GM13977 (cell line): ENCODE measurements at places on chromosomes 7 and 10.

DNA sequence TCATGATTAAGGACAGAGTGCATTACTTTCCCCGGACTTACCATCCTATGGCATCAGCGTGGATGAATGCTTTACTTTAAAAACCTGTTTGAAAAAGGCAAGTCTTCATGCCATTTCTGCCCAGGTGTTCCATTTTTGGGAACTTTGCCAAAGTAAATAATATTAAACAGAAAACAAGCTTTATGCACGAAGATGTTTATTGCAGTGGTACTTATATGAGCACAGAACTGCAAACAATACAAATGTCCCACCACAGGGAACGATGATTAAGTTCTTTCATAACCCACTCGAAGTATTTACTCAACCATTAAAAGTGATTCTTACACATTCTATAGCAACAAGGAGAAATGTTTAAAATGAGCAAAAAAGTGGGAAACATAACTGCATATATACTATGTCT lies 109.7 kb upstream of the GDF10 start:
- no peak for DNase-seq

- no peak for DNase-seq
These were observed 46.9 kb upstream of the SFMBT2 start for GRCh38 chr10:7457478-7458316.

GRCh38 chr7:69105092-69105491 lies 493.2 kb upstream of the AUTS2 start:
- DNase-seq: no peak

DNA sequence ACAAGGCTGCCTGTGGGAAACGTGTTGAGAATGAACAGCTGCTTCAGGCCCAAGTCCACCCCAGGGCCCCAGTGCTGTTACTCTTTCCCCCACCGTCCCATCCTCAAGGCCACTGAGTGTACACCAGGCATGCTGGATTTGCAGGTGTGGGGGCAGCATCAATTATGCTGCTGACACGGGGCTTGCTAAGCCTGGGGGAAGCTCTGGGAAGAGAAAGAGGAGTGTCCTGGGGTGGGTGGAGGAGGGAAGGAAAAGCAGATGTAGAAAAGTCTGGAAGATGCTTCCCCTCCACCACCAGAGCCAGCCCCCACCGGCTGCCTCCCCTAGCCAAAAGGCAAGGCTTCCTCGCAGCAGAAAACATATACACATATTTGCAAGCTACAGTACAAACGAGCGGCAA lies 153.9 kb downstream of the CDH23 start:
- DNase-seq: no peak

DNA sequence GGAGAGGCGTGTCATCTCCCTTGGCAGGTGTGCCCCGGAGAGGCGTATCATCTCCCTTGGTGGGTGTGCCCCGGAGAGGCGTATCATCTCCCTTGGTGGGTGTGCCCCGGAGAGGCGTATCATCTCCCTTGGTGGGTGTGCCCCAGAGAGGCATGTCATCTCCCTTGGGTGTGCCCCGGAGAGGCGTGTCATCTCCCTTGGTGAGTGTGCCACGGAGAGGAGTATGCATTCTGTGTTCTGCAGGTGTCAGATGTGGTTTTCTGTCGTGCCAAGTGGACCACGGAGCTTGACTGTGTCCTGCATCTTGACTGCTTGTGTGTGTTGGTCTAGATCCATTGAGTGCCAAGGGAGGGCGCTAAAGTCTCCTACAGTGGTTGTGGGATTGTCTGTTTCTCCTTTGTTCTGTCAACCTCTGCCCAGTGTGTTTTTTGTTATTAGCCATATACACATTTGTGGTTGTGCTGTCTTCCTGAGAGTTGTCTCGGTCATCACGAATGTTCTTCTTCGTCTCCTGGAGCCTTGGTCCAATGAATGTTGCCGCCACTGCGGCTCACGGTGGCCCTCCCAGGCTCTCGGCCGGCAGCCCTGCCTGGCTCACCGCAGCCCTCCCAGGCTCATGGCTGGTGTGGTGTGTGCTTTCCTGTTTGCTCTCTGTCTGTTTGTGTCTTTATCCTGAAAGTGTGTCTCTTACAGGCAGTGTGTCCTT lies 96.8 kb downstream of the INPP5A start:
- no peak for DNase-seq

DNA sequence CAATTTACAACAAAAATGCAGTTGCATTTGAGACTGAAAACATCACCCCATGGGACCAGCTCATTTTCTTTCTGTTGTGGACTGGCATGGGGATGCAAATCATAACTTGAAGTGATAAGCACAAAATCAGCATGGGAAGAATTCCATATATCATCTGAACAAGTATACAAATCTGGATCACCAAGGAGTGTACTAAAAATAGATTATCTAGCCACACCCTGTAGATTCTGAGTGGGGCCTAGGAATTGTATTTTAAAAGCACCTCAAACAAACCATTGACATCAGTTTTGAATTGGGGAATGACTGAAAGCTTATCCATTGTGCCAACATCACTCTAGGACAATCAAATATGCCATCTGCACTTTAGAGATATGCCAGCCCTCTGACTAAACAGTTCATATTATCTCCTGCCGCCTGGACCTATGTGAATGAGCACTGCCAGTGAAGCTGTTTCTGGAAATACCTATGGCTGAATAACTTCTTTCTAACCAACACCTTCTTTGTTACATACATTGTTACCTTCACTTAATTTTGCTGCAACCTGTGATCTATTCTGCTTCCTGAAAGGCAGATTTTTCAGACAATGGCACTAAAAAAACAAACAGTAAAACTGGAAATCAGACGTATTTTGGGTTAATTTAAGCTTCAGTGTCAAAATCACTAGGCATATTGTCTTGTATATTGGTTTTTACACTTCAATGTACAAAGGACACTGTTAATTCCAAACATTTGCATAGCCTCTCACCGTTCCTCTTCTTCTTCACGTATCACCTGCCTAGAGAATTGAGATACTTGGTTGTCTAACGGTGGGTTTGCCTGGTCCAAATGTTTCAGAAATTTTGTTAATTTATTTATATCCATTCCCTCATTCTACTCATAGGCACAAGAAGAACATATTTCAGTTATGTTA lies 42.4 kb upstream of the HGF start:
- no peak for DNase-seq

DNA sequence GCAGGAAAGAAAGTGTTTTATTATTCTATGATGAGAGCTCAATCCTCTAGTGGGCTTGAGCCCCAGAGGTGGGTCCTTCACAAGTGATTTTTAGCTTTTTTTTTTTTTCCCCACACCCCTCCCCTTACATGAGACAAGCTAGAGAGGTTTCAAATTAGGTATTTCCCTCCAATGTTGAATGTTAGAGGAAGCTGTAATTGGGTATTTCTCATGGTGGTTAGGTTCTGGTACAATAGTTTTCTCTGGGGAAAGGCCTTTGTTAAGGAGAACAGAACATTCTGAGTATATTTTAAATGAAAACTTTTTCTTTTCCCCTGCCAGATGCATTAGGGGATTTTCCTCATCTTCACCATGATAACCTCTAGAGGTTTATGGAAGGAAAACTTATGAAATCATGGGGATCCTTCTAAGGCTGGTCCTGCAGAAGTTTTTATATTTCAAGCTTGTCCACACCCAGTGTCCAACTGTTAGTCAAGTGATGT lies 1039.7 kb downstream of the NRG3 start:
- DNase-seq: peak; percentile 29

DNA sequence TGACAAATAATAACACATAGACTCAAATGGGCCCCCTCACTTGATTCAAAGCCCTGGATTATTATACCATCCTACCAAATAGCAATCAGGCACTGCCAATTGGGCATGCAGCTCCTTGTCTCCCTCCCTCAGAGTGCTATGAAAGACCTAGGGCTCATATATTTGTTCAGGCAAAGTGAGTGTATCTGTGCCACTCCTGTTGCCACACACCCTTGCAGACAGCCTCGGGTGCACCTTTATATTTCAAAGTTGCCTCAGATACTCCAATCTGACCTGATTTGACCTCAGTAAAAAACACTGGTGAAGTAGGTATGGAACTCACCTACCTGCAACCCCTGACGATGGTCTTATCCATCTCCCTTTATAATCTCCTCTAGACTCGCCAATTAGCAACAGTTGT lies 3.0 kb upstream of the NAMPT start:
- DNase-seq: no peak

GRCh38 chr10:124802313-124802675 lies 675 bp downstream of the ABRAXAS2 start:
- DNase-seq: peak; percentile 42

DNA sequence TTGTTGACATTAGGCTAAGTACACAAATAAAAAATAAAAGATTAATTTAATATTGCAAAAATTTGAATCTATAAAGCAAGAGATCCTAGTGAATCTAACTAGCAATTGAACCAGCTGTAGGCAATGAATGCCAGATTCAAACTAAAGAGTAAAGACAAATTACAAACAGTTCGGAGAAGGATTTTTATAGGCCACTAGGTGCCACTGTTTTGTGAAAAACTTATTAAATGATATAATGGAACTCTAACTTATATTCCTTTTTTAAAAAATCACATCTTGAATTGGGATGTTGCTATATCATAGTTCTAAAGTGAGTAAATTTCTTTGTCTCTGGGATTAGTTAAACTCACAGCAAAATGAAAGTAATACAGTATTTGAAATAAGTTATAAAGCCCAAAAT lies 39.1 kb upstream of the GNAI1 start:
- no peak for DNase-seq

DNA sequence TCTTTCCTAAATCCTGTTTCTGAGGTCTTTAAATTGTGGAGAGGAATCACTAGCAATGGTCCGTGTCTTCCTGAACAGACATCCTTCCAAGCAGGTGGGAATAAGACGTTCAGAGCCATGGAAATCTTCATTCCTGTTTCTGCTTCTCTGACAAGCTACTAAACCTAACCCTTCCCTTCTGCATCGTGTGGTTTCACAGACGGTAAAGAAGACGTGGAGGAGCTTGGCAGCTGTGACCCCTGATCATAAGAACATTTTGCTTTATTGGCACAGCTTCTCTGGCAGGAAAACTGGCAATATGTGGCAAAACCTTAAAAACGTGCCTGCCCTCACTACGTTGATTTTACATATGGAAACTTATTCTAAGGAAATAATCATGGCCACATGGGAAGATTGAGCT lies 63.0 kb upstream of the LOXL4 start:
- no peak for DNase-seq

GRCh38 chr7:115066634-115067033 lies 144.7 kb downstream of the MDFIC start:
- no peak for DNase-seq

- DNase-seq: no peak
These were observed 105.6 kb upstream of the NRBF2 start for GRCh38 chr10:63027531-63027930.

GRCh38 chr10:846126-846685 lies 85.3 kb downstream of the LARP4B start:
- DNase-seq: no peak

DNA sequence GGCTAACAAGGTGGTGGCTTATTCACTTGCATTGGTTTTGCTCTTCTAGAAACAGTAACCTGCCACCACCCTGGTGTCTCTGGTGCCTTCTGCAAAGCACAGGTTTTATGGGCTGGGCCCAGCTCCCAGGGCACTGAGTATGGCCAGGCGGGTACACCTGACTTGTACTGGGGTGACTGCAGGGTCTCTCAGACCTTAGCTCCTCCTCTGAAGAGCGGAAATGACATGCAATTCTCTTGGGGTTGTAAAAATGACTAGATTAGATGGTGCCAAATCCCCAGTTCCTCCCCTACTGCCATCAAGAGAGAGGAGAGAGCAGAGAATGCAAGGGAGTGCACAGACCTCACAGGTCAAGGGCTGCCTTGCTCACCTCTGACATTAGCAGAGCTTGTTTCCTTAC lies 14.7 kb downstream of the ESYT2 start:
- DNase-seq: no peak

GRCh38 chr10:101901340-101901739 lies 57.7 kb upstream of the KCNIP2 start:
- DNase-seq: peak; percentile 57

- DNase-seq: no peak
These were observed 32.4 kb downstream of the CCSER2 start for GRCh38 chr10:84360637-84361365.

DNA sequence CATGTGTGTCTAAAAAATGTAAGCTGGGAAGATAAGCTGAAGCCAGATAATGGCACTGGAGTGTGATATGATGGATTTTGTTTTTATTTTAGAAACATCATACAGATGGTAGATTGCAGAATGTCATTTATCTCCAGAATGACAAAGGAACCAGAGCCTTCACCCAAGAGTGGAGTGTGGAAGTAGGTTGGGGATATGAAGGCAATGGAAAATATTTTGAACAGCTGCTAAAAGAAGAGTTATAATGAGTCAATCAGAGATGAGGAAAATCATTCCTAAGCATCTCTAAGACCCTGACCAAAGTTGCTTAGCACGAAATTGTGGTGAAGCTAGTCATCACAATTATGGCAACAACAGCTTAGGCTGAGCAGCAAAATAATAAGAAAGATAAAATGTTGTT lies 39.8 kb upstream of the POM121L12 start:
- DNase-seq: no peak

- no peak for DNase-seq
These were observed 5.1 kb upstream of the HOXA11 start for GRCh38 chr7:27189997-27190748.

DNA sequence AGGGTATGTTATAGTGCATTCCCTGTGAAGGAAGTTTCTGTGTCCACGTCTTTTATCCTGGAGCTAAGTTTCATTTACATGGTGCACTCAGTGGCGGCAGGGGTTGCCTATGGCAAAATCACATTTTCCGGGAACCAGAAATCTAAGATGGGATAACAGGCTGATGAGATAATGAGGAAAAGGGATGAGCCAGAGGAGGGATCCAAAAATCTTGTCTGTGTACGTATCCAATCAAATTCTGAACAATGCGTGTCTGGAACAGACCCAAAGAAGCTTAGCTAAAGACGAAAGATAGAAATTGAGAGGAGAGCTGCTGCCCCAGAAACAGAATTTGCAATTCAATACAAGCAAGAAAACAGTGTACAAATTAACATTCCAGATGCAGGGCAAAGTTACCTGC lies 16.1 kb downstream of the LANCL2 start:
- no peak for DNase-seq

DNA sequence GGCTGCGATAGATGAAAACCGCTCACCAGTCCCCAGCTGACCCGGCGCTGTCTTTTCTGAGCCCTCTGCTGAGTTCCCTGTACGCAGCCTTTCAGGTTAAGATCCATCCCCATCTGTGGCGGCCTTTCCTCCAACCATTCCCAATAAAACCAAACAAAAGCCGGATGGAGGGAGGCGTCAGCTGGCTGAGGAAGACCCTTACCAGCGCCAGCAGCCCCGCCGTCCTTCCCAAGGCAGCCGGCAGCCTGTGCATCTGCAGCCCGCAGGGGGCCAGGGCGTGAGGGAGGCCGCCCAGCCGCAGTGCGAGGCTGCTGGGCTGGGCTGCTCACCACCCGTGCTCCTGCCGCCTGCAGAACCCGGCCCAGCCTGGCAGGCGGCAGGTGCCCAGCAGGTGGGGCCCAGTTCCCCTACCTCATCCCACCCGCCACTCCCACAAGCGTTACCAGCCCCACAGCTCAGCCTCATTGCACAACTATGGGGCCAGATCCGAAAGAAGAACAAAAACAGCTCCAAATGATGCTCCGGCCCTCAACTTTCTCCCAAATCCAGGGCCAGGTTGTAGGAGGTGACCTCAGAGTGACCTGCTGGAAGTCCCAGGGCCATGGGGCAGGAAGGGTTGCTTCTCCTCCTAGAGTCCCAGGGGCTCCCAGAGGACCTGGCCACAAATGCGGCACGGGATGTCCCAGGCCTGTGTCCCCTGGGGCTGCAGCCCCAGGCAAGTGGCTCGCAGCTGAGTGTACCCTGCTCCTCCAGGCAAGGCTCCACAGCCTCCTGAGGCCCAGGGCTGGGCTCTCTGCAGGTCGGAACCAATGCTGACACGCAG lies 23.8 kb downstream of the PAPOLB start:
- DNase-seq: no peak
